ENCODE measurements at places on chromosomes 11 and 22.
A peak's percentile ranks its signal among the peaks of the same experiment; 100 is the strongest.

DNA sequence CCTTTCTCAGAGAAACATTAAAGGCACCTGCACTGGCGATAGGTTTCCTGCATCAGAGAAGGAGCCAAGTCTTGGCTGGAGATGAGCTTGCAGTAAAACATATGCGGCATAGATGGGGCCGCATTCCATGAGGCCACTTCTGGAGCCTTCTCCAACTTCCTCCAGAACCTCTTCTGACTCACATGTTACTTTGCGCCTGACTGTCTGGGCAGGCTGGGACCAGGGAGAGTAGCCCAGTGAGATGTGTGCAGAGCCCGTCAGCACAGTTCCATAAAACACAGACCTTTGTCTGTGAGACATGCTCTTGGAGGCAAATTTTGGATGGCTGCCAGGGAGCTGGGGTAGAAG lies 55.4 kb upstream of the BID start:
- DNase-seq = no peak

DNA sequence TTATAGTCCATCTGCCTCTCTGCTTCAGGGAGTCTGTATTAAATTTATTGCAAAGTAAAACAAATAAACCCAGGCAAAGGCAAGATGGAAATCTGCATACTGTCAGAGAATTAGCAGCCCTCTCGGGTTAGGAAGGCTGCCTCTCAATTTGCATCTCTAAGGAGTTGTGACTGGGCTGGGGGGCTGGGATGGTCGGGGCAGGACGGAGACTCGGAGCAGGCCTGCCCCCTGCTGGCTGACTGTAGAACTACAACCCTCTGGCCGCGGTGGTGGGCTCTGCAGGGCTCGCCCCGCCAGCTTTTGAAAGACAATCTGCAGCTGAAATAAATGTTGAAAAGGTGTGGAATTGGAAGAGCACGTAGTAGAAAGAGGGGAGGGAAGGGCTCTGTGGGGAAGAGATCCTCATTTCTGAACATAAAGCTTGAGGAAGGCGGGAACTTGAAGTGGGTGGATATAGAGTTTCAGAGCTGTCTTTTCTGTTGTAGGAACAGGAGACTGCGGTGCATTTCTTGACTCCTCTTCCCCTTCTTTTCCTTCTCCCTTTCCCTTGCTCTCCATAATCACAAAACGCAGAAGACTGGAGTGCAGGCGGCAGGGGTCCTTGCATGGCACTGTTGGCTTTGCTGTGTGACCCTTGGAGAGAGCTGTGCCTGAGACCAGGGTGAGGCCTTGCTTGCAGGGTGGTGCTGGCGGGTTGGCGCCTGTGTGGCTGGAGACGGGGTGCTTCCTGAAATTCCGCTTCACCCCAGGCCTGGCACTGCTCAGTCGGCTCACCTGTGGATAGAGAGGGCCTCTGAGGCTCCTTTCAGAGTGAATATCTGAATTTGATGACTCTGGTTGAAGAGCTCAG lies 22.6 kb upstream of the PKNOX2 start:
- peak; percentile 36 for DNase-seq

DNA sequence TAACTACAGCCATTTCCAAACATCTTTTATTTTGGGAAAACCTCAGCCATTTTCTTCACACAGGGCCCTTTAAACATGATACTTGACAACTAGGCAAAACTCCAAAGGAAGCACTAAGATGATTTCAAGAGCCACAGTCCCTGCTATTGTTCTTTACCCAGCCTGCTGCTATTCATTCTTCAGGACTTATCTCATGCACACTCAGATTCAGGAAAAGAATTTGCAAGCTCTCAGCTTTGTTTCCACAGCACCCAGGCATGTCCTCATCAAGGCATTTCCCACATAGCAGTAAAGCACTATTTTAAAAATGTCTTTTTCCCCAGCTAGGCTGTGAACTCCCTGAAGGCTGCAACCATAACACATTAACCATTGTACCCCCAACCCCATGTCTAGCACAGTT lies 609.3 kb upstream of the CCDC90B start:
- DNase-seq = no peak

DNA sequence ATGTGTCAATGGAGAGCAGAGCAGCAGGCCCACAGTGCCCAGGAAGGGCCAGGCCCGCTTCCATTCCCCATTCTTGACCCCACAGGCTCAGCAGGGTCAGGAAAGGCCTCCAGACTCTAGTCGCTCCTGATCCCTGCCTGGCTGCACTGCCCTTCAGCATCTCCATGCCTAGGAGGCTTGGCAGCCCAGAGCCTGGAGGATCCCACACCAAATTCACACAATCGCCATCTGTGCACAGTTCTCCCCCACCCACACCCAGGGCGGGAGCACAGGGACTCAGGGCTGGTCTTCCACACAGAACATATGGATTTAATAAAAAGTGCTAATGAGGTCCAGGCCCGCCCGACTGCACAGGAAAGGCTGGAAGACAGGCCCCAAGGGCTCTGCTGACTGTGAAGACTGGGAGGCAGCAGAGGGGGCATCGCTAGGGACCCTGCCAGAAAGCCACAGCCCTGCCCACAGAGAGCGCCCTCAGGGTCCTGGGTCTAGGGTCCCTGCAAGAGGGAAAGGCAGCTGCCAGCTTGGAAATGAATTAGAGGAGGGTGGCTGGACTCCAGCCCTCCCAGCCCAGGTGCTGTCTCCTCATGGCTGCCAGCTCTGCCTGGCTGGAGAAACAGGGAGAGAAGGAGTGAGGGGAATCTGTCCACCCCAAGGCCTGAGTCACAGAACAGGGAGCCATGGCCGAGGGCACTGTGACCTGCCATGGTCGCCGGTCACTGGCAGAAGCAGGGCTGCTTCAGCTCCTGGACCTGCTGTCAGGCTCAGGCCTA lies 39.7 kb downstream of the DKK3 start:
- no peak for DNase-seq

- DNase-seq = no peak
These were observed 103.7 kb downstream of the ZBTB16 start for GRCh38 chr11:114163229-114163631.

DNA sequence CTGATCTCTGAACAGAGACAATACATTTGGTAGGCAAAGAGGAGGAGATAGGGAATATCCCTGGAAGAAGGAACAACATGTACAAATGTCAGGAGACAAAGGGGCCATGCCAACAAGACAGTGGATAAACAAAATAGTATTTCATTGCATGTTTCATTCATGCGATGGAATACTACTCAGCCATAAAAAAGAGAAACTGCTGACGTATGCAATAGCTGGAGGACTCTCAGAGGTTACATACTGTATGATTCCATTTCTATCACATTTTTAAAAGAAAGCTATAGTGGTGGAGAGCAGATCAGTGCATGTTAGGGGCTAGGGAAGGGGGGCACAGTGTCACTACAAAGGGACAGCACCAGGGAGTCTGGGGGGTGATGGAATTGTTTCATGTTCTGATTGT lies 572.9 kb upstream of the CADM1 start:
- no peak for DNase-seq

- no peak for DNase-seq
These were observed 15.2 kb downstream of the MIF start for GRCh38 chr22:23909296-23909898.
